ENCODE measurements at places on chromosomes 3 and 15.

DNA sequence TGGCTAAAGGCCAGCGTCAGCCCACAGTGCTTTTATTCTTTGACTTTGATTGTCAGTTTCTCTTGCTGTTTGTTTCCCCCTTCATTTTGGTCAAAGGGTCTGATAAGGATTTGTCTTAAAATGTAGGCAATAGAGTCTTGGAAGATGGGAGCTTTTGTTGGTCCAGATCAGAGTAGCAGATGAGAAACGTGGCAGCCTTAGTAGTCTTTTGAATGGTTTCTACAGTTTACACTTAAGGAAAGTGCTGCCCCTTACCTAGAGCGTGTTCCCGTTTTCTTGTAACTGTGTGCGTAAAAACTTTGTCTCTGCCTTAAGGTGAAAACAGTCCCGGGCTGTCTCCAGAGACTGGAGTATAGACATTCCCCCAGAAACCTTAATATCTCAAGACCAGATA lies 630 bp downstream of the LXN start:
- DNase-seq, result no peak

DNA sequence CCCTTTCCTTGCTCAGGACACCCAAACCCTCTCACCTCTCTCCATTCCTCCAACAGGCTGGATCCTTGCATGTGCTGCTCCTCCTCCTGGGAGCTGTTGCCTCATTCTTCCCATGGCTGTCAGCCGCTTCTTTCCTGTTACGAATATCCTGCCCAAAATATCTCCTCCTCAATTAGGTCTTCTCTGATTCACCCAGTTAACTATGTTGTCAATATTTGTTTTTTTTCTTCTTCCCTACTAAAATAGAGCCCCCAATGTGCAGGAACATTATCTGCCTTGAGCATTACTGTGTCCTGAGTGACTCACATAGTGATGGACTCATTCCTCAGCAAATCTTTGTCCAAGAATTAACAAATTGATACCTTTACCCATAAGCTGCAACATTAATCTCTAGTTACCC lies 357.2 kb downstream of the CLSTN2 start:
- DNase-seq, result no peak

- no peak for DNase-seq
These were observed 15.5 kb downstream of the WDR48 start for GRCh38 chr3:39067286-39067685.

DNA sequence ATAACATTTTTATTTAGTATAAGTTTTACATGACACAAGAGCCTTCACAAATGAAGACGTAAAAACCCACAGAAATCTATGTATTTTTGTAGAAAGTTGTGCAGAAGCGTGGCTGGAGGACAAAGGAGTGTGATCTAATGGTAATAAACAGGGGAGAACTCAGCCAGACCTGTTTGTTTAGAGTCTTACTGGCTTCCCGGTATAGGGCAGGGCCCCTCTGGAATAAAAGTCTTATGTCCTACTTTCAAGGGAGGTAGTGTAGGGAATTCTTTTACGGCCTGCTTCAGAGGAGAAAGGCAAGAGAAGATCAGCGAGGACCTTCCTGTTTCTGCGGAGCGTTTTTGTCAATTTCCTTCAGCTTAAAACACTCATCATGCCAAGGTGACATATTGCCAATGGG lies 103.6 kb downstream of the TGFBR2 start:
- DNase-seq, result no peak

DNA sequence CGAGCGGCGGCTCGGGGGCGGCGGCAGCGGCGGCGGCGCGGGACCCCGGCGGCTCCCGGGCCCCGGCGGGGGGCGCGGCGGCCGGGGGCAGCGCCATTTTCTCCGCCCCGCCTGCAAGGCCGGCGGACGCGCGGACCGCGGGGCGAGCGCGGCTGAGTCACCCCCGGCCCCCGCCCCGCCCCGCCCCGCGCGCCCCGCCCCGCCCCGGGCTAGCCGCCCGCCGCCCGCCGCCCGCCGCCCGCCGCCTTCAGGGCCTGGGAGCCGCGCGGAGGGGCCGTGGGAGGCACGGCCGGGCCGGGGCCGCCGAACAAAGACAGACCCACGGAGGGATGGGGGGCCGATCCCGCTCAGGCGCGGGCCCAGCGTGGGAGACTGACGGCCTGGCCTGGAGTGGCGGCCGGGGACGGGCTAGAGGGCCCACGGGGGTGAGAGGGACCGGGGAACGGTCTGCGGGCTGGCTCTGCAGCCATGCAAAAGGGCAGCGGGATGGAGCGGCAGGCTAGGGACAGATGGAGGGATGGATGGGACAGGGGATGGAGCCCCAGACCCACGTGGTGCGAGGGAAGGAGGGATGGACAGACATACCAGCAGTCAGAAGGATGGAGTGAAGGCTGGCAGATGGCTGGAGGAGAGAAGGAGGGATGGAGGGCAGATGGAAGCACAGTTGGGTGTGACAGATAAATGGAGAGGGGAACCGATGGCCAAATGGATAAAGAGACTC lies at the start of gene EIF4E3:
TSS of gene EIF4E3 (minus strand) at position 132 of the 721 bp plus-strand sequence. CDS start at position 97, 35 bp downstream.
- DNase-seq, result peak; percentile 31

- no peak for DNase-seq
These were observed 901.7 kb downstream of the PLOD2 start for GRCh38 chr3:145259166-145259880.
